CD4-positive, alpha-beta memory T cell (primary cell): ENCODE measurements at places on chromosomes 6 and 20.

DNA sequence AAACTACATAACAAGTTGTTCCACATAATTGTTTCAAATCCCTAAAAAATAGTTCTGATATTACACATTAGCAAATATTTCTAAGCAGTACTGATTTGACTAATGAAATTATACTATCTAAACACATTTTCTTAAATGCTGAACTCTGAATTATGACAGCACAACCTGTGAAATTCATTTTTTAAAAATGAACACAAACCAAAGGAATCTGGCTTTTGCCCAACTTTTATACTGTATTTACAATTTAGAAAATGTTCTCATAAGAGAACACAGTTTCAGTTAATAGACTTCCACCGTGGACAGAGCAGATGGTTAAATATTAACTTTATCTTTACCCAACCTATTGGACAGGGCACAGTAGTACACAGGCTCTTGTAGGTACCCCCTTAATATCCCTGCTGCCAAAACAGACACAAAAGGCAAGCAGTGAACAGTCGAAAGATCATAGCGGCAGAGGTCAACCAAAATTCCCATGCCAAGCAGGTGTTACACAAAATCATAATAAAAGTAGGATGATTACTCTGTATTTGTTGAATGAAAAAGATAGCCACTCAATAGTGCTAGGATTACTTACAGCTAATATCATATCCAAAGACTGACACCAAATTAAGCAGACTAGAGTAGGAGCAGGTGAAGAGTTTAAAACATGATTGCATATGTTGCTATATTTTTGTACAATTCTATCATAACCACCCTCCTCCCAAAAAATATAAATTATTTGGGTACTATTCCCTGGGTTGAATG lies 122.5 kb downstream of the RNGTT start:
- DNase-seq = no peak

- no peak for DNase-seq
These were observed 447.7 kb downstream of the PHF3 start for GRCh38 chr6:64083261-64083660.

GRCh38 chr6:141688916-141689315 lies 443.8 kb upstream of the GJE1 start:
- DNase-seq = no peak

DNA sequence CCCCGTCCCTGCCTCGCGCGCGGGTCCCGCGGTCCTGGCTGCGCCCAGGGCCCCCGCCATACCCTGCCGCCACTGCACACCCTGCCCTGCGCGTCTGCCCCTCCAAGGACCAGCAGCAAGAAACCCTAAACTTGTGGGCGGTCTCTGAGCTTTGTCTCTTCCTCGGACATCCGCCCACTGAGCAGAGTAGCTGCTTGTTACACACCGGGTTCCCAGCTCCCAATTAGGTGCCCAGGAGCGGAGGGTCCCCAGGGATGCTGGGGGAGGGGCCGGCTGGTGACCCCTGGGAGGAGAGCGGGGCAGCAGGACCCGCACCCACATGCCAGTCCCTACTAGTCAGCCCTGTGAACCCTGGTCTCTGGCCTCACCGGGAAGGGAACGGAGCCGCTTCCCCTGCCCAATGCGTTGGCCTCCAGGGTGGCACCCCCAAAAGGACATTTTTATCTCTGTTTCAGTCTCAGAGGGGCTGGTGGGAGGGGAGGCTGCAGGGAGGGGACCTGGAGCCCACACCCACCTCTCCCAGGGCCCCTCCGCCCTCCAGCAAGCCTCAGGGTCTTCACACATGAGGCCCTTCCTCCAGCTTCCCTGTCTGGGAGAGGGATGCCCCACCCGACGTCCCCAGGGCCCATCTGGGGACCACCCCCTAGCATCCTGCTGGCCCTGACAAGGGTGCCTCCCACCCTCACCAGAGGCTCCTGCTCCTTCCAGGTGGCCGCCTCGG lies 10.5 kb downstream of the STMN3 start:
- DNase-seq = no peak

DNA sequence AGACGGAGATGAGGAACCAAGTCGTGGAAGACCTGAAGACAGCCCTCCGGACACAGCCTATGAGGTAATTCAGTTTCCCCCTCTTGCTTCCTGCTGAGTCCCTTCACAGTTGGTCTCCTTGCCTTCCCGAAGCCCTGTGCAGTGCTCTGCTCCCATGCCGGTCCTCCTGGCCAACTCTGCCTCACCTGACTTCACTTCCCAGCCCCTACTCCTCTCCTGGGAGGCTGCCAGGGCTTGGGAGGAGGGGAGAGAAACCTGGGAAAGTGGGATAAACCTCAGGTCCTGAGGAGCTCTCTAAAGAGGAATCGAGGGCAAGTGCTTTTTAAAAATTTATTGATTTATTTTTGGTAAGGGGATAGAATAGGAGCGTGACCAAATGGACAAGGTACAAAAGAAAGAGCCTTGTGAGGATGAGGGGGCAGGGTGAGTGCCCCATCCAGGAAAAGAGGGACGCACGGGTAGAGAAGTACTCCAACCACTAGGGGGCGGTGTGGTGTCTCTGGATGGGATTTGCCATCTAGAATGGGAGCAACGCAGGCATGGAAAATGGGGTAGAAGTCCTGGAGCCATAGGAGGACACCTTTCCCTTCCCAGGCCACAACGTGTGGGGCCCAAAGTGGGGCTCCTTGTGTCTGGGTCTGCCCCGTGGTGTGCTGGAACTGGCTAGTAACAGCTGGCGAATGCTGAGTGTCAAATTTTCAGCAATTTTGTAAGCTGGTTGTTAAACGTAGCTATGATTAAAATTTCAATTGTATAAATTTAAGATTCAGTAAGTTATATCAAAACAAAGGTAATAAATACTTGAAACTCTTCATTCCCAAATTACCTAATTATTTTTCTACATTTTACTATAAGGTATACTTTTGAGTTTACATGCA lies 69.0 kb downstream of the MOCS1 start:
- DNase-seq = peak; percentile 6

GRCh38 chr6:146472918-146473317 lies 70.7 kb upstream of the RAB32 start:
- no peak for DNase-seq

DNA sequence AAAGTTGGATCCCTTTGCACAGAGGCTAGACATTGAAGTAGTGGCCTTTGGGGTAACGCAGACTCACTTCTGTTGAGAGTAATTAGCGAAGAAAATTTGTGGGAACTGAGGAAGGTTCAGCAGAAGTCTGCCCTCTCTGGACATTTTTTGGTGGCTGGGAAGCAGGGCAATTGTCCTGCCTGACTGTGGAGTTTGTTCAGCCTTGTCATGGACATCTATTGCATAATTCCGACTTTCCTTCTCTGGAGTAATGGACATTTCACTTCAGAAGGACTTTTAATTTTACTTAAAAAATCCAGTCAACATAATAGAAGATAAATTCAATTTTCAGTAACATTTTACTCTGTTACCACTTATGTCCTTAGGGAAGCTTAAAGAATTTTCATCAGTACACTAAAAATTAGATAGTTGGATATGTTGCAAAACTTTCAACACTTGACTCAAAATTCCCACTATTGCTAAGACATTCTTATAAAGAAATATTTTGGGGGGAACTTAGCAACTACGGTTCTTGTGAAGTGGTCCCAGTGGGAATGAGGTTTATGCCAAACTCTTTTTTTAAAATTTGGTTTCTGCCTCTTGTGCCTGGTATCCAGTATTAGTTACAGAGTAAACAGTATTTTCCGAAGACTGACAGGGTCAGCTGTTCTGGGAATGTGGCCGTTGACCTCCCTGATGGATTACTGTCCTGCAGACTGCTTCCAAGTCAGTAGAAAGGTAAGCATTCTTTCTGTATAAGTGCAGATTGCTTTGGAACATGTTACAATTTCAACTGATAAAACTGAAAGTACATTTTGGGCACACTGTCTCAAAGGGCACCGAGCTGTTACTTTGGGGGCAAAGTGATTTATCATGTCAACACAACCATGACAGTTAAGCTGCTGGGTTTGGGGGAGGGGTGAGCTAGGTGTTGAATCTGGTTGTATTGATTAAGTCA lies 100.6 kb upstream of the MLIP start:
- DNase-seq = no peak

GRCh38 chr6:44397424-44398164 lies 10.1 kb downstream of the CDC5L start:
- DNase-seq = no peak

- no peak for DNase-seq
These were observed 256.5 kb downstream of the HACE1 start for GRCh38 chr6:104603108-104603745.

GRCh38 chr20:32359633-32360332 lies 1.7 kb downstream of the ASXL1 start:
- DNase-seq = peak; percentile 36

- no peak for DNase-seq
These were observed 90.5 kb upstream of the FERMT1 start for GRCh38 chr20:6213311-6213710.

DNA sequence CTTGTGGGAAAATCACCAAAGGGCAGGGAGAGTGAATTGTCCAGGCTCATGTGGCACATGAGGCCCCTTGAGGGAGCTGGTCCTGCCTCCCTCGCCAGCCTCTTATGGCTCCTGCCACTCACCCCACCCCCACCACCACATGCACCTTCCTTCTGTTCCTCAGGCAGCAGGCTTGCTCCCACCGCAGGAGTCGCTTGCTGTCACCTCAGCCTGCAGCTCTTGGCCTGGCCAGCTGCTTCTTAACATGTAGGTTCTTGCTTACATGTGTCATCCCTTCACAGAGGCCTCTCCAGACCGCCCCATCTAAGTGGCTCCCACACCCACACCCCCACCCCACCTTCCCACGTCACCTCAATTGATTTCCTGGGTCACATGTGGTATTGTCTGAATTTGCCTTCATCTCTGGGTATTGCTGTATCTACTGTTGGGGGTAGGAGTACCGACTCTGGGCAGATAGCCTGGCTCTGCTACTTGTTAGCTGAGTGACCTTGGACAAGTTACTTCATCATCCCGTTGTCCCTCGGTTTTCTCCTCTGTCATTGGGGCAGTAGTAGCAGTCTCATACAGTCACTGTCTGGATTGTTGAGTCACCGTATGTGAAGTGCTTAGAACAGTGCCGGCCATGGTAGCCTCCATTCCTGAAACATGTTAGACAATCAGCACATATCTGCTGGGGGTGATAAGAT lies 41.7 kb downstream of the SLC9A8 start:
- DNase-seq = no peak

GRCh38 chr6:110529907-110530306 lies 53.5 kb upstream of the SLC22A16 start:
- DNase-seq = no peak

DNA sequence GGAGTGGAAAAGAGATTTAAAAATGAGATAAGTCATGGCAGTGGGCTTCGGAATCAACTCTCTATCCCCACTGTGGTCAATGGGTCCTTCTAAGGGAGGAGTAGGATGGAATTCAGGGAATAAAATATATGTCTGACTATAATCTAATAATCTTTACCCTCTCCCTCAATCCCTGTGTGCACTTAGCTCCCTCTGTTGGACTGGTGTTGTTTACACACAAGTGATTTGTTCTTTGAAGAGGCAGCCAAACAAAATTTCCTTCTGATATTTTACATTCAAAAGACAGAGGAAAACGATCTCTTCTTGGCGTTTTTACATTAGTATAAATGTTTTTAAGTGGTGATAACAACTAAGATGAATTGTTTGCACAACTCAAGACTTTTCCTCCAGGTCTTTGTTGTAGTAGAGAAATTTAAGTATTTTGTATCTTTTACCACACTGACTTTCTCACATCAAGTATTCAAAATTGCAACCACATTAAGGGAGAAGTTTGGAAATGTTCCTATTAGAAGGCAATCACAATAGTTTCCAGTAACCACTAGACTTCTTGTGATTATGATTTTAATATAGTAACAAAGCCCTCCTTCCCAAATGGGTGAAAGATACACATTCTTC lies 317.8 kb downstream of the CENPW start:
- no peak for DNase-seq

- no peak for DNase-seq
These were observed 116.7 kb downstream of the SULF2 start for GRCh38 chr20:47668313-47669151.
